Fibroblast of skin of abdomen (primary cell): ENCODE measurements at places on chromosomes 1 and 21.
A peak's percentile ranks its signal among the peaks of the same experiment; 100 is the strongest.

- DNase-seq = no peak
These were observed 16.4 kb downstream of the TEX38 start for GRCh38 chr1:46687921-46688509.

GRCh38 chr1:55592122-55592521, 377.0 kb upstream of the USP24 start:
- no peak for DNase-seq

DNA sequence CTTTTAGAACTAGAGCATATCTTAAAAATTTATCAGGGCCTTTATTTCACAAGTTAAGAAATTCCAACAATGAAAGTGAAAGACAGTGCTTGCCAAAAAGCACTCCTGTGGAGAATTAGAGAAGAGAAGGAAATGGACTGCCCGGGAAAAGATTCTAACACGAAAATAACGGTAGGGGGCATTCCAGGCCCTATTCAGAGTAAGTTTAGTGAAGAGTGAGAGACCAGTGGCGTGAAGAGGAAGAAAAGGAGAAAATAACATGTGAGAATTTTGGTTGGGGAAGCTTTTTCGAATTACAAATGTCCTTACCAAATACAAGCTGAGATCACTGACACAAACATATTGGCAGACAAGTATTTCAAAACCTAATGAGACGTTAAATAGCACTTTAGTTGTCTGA, 38.4 kb upstream of the RBM34 start:
- peak; percentile 43 for DNase-seq

GRCh38 chr1:46991083-46991923, 32.2 kb upstream of the CYP4X1 start:
- no peak for DNase-seq

GRCh38 chr1:245538671-245539070, 383.9 kb downstream of the KIF26B start:
- no peak for DNase-seq

DNA sequence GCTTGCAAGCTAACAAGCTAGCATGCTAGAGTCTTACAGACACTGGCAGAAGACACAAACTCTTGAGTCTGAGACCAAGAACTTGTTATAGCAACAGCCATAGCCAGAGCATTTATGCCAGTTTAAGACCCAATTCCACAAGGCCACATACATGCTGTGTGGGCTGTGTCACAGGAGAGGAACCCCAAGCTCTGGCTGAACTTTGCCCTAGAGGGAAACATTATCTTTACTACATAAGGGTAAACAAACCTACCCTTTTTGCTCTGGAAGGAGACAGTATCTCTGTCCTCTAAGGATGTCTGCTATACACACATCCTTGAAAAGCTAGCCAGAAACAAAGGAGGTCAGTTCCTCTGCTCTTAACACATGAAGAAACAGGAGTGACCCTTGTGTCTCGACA, 70.3 kb downstream of the HSF2BP start:
- DNase-seq = no peak

DNA sequence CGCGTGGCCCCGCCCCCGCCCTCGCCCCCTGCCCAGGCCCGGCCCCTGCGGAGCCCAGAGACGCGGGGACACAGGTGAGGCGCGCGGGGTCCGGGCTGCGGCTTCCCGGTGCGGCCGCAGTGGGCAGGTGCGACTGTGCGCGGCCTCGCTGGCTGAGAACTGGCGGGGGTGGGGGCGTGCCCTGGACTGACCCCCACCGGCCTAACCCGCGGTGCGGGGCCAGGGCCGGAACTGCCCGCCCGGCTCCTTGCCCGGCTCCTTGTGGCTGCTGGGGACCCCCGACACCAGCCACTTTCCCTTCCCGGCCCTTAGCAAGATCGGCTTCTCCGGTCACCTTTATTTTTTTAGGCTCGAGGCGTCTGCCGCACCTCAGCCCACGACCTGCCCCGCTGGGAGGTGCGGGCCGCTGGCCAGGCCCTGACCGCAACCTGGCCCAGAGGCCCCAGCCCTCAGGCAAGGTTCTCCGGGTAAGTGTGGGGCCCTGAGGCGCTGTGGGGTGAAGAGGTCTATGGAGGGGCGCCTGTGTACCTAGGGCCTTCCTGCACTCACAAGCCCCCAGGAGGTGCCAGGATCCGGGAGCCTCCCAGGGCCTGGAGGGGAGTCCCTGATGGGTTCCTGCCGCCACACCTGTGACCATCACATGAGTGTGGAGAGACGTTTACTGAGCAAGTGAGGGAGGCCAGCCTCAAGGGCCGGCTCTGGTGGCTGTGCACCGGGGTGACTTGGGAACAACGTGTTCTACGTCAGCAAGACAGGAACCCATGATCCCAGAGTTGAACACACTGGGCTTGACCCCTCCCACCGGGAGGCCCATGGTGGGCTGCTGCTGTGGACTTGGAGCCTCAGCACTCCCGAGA, at the start of gene SMIM1:
Gene SMIM1 (plus strand): TSS at position 35 of the 857 bp plus-strand sequence. CDS start 2,625 bp downstream, outside the sequence.
- no peak for DNase-seq

DNA sequence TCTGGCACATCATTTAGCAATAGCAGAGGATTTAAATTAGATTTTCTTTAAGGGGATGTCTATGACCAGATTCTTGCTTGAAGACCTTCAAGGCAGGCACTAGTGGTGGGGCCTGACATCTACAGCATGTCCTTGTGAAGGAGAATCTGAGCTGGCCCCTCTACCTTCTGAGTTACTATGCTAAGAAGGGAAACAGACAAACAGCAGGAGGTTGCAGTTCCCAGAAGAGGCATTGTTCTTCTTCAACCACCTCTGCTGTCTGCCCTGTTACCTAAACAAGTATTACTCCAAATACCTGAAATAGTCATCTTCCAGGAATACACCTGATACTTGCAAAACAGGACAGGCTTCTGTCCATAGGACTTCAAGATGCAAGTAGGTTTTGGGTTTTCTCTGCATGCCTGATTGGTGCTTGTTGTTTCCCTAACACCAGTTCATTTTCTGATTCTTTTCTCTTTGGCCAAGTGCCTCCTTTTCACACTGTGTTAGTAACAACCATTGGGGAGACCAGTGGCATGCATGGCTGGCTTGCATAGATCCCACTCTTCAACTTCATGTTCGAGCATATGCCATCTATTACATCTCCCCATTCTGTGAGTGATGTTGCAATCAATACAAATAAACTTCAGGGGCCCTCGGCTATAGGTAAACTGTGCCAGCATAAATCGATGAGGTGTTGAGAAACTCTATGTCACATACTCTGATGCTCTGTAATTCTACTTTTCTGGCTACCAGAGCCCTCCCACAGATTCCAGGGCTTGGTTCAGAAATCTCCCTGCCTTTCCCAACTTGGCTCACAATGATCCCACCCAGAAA, 93.0 kb upstream of the DUSP10 start:
- no peak for DNase-seq

DNA sequence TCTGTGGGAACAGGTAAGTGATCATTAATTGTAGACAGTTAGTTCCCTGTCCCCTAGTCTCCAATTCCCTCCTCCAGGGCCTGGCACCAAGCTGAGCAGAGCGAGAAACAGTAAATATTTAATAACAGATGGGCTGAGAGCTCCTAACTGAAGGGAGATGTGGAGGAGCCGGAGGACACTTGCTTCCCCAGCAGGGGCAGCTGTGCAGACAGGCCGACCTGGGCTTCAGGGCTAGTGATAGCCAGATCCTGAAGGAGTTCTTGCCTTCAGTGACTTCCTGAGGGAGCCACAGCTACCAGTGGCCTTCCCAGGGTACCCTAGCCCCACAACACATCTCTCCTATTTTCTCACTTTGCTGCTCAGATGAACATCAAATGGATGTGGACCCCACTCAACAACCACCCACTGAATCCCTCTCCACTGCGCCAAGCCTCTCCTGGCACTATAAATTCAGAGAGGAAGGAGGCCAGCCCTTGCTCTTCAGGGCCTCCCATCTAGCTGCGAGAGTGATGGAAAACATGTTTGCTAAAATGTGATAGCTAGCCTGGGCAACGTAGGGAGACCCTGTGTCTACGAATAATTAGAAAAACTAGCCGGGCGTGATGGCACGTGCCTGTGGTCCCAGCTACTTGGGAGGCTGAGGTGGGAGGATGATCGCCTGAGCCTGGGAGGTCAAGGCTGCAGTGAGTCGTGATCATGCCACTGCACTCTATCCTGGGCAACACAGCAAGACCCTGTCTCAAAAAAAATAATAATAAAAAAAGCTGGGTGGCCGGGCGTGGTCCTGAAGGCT, 26.9 kb upstream of the SYNC start:
- no peak for DNase-seq

DNA sequence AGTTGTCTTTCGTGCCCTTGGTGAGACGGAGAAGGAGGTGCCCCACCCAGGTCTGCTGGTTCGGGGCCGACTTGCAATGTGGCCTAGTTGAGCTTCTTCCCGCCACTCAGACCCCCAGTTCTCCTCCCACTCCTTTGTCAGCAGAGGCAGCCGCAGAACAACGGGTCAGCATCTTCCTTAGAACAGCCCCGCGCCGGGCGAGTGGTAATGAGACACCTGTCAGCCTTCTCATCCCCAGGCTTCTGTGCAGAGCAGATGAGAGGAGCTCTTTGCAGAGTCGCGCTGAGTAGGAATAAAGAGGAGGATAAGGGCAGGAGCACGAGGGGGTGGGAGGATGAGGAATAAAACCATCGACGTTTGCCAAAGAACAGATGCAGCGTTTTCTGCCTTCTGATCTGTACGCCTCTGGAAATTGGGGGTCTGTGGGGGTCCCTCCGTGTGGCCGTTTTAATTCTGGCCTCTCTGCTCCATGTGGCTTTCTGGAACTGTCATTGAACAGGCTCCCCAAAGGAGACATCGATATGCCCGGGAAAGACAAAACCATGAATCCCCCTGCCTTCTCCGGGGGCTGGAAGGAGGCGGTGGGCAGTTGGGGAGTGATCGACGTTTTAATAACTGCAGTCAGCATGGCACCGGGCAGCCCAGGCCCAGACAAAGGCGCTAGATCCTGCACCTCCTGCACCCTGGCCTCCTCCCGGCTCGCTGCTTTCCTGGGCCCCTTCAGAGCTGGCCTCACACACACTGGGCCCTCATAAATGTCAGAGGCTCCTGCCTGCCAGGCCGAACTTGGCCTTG, 27.5 kb upstream of the IGSF21 start:
- no peak for DNase-seq

DNA sequence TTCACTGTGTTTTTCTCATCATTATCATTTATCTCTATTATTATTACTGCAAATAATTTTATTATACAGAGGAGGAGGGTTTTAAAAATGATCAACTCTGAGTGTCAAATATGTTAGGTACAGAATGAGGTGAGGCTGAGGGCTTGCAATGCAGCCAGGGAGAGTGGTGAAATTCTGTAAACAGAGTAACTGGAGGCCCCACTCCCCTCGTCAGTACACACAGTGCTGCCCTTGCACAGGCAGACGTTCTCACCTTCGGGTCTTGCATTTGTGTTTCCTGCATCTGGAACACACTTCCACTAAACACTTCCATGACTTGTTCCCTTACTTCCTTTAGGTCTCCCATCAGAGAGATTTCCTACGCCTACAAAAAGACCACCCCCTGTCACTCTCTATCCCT, 24.3 kb upstream of the COA6 start:
- no peak for DNase-seq

GRCh38 chr1:215631489-215631888, 64.4 kb downstream of the KCTD3 start:
- peak; percentile 14 for DNase-seq

DNA sequence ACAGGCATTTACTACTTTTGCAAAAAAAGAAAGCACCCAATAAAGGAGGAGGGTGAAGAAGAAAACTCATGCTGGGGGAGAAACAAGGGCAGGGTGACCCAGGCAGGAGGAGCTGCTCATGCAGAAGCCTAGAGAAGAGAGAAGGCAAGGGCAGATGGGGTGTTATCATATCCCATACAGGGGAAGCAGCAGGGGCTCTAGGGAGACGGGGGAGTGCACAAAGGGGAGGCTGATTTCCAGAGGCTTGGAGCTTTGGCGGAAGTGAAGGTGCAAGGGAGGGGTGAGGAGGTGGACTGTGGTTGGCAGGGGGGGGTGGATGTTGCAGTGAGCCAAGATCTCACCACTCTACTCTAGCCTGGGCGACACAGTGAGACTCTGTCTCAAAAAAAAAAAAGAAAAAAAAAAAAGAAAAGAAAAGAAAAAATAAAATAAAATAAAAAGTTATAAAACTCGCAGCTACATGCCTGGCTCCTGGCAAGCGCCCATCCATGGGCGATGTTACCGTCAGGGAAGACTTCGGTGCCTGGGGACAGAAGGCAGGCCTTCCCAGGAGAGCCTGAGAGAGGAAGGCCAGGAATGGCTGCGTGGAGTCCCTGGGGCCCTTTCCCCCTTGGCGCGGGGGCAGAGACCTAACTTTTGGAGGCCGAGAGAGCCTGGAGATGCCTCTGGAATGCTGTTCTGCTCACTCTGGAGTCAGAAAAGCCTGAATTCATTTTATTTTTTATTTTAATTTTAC, 3.3 kb upstream of the FCN3 start:
- no peak for DNase-seq

GRCh38 chr1:232534552-232535517, 95.1 kb downstream of the SIPA1L2 start:
- DNase-seq = peak; percentile 54

GRCh38 chr1:209876078-209876800, 48.5 kb downstream of the UTP25 start:
- no peak for DNase-seq

DNA sequence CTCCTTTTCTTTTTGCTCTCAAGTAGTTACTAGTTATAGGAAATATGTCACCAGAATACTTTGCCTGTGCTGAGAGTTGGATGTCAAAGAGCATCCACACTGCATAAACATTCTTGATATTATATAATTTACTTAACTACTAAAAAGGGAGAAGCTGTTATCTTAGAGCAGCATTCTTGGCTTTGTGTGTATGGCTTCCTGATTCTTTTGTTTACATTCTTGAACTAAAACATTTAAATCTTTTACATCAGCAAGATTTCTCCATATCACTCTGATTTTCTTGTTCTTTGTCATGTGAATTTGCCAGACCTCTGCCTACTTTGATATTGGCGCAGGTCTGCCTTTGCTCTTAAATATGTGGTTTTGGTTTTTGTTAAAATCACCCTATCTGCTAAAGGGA, 48.8 kb downstream of the SUCO start:
- DNase-seq = peak; percentile 17

DNA sequence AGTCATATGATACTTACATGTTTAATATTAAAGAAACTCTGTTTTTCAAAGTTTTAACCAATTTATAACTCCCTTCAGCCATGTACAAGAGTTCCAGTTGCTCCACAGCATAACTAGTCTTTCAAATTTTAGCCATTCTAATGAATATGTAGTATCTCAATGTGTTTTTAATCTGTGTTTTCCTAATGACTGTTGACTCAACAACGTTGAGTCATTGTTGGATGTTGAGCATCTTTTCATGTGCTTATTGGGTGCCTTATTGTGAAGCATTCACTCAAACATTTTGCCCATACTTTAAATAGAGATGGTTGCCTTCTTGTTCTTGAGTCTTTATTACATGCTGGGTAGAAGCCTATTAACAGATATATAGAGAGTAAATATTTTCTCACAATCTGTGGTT, 240.2 kb upstream of the LYPLAL1 start:
- peak; percentile 30 for DNase-seq
